Nucleus accumbens (tissue), 56 donors: ENCODE measurements at places on chromosomes 2 and 18.

GRCh38 chr2:219998714-219999227 is 371.3 kb downstream of the SLC4A3 start:
- no peak for DNase-seq

DNA sequence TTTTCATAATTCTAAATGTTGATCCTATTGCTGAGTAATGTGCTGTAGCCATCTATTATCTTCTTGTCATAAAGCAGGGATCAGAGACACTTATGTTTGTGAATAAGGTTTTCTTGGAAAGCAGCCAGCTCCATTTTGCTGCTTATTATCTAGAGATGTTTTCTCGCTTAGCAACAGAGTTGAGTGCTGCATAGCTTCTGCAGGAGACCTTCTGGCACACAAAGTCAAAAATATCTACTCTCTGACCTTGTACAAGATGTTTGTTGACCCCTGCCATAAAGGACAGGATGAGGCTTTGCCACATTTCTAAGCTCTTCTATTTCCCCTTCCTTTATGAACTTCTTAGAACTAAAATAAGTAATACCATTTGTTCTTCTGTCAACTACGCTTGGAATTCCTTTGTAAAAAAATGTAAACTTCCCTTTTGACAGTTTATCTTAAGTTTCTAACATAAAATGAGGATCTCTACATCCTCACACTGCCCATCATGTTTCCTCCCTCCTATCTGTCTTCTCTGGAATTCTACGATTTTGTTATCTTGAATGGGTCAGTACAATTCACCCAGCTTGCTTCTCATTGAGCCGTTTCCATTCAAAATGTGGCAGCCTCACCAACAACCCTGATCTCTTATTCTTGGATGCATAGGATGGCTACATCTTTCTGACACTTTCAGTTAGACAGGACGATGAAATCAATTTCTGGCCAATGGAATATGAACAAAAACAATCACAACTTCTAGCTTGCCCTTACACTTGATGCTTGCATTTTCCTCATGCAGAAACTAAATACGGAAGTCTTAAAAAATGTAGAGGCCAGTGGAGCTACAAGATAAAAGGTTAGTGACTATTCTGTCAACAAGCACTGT is 1377.0 kb downstream of the SUCLG1 start:
- DNase-seq, result no peak

DNA sequence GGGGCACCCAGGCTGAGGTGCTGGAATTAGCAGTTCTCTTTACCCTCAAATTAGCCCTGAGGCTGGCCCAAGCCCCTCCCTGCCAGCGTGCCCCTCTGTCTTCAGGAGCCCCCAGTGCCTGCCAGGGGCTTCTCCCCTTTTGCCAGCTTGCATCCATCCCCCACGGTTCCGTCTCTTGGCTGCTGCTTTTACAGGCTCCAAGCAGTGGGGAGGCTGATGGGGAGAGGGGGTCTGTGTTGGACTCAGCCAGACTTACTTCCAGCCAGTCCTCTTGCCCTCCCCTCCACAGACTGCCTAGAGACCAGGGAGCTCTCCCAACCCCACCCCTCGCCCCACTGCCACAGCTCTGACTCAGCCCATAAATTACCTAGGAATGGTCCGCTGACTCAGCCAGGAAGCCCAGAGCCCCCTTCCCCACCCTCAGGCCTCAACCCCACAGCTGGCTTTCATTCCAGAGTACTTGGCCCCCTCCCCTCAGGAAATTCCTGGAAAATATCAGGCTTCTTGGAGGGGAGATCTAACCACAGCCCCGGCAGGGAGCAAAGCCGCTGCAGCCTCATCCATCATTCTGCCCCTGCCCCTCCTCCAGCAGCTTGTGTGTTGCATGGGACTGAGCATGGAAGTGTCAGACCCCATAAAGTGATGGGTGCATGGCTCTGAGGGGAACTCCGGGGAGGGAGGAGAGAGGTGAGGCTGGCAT is 184.6 kb downstream of the ZFP36L2 start:
- DNase-seq, result no peak

DNA sequence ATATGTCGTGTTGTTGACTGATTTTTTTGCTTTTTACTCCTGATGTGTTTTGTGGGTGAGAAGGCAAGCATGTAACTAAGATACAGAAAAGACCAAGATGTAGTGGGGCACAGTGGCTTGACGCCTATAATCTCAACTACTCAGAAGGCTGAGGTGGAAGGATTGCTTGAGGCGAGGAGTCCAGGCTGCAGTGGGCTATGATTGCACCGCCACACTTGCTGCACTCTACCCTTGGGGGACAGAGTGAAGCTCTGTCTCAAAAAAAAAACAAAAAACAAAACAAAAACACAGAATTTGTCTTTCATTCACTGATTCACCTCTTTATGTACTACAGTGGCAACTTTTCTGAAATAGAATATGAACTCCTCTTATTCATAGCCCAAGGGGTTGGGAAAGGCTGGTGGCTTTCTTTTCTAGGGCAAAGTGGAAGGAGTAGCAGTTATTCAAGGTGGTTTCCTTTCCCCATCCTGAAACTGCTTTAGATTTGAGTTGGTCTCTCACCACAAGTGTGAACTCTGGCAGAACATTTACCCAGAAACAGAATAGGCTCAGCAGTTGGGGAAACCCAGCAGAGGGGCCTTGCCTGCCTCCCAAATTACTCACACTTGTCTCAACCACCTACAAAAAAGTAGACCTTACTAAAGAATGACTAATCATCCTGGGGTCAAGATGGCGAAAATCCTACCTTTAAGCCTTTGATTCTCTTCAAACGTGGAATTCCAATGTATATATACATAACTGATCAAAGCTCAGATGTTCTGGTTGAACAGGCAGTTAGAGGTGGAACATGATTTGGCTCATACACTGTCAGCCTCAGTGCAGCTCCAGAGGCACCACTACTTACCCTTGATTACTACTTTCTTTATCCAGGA is 6.5 kb downstream of the TANK start:
- no peak for DNase-seq

GRCh38 chr2:219664944-219665343 is 37.5 kb downstream of the SLC4A3 start:
- DNase-seq, result no peak

- DNase-seq, result no peak
Measured at GRCh38 chr2:225008179-225008856, 34.0 kb downstream of the DOCK10 start.

GRCh38 chr18:29501952-29502351 is 1325.0 kb upstream of the CDH2 start:
- DNase-seq, result no peak

DNA sequence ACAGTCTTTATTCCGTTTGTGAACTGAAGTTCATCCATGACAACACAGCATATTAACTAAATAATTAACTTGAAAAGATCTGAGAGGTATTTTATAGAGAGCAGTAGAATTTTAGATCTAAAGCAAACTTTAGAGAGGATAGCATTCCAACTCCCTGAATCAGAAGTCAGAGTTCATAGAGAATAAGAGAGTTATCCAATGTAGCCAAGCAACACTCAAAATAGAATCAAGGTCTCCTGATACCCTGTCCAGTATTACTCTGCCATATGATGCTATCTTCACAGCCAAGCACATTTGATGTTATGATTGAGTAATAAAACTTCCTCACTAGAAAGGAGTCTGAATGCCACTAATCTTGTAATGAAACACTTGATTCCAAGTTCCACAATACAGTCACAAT is 55.5 kb downstream of the RIT2 start:
- DNase-seq, result no peak

DNA sequence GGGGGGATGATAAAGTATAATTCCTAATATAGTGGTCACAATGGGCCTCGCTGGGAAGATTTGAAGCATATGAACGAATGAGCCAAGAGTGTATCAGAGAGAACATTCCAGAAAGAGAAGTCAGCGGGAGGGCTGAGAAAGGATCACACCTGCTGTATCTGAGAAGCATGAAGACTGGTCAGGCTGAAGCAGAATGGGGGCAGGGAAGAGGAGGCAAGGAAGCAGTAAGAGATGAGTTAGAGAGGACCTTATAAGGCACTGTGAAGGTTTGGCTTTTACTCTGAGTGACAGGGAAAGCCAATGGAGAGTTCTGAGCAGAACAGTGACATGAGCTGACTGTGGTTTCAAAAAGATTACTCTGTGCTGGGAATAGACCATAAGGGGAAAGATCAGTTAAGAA is 73.5 kb downstream of the CHN1 start:
- no peak for DNase-seq

DNA sequence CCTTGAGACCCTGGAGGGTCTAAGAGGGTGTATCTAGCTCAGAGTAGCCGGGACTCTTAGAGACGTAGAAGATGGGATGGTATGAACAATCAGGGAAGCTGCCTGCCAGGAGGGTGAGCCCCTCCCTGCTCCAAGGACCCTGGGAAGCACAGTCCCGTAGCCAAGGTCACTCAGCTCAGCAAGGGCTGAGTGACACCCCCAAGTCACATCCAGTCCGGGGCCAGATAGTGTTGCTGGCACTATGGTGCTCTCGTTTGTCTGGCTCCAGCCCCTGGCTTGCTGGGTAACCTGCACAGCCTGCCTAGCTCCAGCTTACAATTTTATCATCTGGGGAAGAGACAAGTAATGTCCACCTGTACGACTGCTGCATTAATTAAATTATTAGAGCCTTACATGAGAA is 22.3 kb downstream of the REEP1 start:
- DNase-seq, result no peak

- no peak for DNase-seq
Measured at GRCh38 chr2:157867703-157868102, 8.4 kb downstream of the ACVR1 start.
